Stimulated activated CD4-positive, alpha-beta T cell treated with anti-CD3 and anti-CD28 coated beads, Interleukin-2, amount 100 ng/mL, for 24 hours (primary cell): ENCODE measurements at places on chromosomes 4 and X.

GRCh38 chr4:137090951-137091350, 441.3 kb downstream of the PCDH18 start:
- DNase-seq: no peak

DNA sequence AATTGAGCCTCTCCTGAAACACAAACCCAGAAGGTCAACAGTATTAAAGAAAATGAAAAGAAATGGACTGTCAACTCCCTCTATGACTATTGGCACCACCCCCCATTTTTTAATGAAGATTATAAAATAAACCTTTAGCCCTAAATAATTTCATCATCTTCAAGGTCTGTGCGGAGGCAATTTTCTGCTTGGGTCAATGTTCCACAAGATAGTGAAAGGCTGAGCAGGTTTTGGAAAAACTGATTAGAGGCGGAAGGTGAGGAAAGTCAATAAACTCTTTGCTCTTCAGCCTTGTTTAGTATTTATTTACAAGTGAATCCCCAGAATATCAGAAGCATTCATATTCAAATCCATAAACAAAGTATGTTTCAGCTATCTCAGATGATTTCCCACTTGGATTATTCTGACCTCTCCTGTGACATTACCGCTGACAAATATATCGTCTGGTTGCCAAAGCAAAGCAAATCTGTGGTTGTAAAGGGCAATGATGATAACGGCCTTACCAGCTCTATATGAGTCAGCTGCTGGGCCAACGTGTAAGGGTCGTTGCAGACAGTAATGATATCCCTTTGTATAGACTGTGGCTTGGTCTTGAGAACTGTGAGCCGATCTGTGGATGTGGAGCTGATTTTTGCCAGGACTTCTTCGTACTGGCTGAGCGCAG, 24.0 kb downstream of the RASGEF1B start:
- no peak for DNase-seq

- DNase-seq: no peak
Observed at GRCh38 chr4:186500721-186501304, 54.6 kb downstream of the MTNR1A start.

- no peak for DNase-seq
Observed at GRCh38 chr4:76250962-76251361, 559 bp upstream of the FAM47E start.

GRCh38 chr4:137700072-137700471, 167.8 kb upstream of the PCDH18 start:
- no peak for DNase-seq

DNA sequence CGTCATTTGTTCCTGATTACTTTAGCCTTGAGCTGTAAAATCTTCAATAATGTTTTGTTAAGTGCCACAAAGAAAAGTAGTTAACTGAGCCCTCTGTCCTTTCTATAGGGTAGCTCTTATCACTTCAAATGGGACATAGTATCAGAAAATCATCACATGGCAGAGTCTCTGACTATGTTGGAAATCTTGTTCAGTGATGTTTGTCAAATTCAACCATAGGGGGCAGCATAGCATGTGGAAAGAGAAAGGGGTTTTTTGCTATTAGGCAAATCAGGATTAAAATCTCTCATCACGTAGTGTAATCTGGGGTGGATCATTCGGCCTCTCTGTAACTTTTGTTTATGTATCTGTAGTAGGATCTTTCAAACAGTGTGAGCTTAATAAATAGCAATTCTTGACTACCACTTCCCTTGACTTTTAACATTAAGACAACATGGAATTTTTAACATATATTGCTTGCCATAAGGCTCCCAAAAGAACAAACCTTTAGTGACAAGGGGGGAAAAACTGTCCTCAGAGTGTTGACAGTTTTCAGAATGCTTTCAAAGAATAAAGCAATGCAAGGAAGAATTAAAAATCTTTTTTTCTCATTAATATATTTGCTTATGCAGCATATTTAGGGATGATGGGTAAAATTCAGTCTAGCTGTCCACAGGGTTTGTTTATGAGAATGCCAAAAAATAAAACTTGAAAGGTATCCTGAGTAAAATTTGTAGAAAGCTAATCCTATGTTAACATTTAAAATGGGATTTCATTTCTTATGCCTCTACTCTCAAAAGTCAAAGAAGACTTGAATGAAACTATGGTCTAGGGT, 127.2 kb downstream of the FBXW7 start:
- no peak for DNase-seq

DNA sequence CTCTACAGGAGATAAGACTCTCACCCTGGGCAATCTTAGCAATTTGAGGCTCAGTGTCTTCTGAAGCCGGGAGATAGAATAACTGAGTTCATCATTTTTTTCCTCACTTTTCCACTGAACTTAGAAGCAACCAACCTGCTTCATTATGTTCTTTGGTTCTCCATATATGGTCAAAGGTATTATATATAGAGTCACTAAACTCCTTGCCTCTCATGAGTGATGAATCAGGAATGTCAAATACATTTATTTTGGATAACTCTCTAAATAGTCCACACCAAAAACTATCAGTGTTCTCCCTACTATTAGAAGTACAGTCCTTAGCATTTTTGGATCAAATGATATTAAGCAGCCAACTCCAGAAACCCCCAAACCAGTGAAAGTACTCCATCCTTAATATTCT, 421.5 kb upstream of the EPHA5 start:
- no peak for DNase-seq

DNA sequence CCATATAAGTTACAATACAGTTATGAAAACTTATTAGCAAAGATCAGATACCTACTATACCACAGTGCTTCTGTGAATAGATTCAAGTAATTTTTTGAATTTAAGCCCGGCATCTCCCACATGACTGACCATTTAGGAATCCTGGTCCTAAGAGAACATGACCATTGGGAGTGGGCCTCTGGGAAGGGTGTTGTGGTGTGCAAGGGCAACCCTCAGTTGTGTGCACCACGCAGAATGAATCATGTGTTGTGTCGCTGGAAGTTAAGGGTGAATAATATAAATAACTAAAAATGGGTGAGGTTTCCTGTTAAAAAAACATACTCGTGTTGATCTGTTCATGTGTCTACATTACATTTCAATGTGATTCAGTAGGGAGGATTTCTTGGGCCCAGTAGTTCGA, 15.5 kb downstream of the CPE start:
- no peak for DNase-seq

- DNase-seq: no peak
Observed at GRCh38 chr4:168852387-168852786, 157.7 kb downstream of the CBR4 start.

DNA sequence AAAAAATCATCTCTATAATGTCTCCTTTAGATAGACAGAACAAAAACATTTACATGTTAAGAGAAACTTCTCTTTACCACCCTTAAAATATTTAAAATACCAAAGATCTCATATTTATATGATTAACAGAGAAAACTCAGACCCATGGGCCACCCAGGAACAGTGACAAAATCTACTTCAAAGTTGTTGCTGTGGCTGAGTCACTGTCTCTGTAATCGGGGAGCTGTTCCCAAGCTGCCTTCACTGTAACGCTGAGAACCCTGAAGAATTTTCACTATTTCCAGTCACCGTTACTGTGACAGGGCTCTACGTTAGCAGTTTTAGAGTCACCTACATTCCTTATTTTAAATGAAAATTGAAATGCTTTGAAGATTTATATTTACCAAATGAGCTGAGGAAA, 9.0 kb upstream of the DAPP1 start:
- DNase-seq: no peak

GRCh38 chr4:148443512-148444295, 1.5 kb upstream of the NR3C2 start:
- DNase-seq: peak; percentile 40

- no peak for DNase-seq
Observed at GRCh38 chr4:20119141-20119540, 132.6 kb upstream of the SLIT2 start.

- DNase-seq: no peak
Observed at GRCh38 chr4:2290488-2290887, 28.6 kb upstream of the MXD4 start.

DNA sequence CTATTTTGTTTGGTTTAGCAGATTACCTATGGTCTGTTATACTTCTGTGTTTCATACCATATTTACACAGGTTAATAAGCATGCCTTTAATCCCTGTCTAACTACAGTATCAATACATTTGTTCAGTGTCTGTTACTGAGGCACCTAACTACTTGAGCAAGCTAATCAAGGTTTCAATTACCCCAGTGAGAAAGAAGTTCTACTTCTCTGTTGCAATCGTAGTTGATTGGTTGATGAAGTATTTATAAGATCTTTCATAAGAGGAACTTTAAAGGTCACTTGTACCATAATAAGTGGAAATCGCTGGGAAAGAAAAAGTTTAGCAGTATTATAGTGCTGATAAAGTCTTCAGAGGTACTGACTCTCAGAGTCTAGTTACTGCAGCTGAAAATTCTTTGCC, 490.6 kb downstream of the RPA4 start:
- DNase-seq: no peak

DNA sequence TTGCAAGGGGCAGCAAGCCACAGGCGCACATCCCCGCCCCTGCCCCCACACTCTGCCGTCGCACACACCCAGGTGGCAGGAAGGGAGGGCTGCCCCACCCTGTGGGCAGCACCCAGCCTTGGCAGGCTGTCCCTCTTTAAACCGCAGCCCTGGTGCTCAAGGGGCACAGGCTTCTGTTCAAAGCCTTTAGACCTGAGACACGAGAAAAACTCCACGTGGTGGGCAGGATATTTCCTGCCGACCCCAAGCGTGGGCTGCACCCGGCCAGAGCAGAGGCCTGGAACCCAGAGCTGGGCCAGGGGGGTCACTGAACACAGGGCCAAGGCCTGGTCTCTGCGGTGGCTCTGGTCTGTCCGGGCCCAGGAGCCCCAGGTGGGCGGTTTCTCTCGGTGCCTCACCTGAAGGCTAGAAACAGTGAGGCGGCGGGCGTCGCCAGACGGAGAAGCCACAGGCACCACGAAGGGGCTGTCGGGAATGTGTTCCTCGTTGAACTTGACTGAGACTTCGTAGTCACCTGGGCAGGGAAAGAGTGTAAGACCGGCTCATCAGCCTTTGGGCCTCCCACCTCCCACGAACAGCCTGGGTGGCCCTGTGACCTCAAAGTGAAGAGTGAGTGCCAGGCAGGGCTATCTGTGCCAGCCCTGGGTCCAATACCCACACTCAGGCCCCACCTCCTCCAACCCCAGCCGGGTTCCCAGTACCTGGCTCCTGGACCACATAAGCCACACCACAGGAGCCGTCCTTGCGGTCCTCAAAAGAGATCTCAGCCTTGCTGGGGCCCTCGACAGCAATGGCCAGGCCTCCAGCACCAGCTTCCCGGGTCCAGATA, 23.0 kb downstream of the FLNA start:
- DNase-seq: no peak

GRCh38 chr4:80538276-80538926, 202.9 kb downstream of the CFAP299 start:
- no peak for DNase-seq

DNA sequence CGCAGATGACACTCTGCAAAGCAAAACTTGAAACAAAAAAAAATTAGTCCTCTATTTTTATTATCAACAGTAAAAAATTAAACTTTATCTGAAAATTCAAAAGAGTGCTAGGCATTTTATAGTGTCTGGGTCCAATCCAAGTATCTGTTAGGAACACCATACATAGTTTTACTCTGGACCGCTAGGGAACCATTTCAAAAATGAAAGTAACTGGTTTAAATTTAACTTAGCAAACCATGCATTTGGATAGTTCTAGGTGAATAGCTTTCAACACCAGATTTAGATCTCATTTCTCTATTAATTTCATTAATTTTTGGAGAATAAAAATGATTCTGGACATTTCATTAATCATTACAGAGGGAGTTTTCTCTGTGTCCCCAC, 1.2 kb downstream of the KLKB1 start:
- DNase-seq: no peak

DNA sequence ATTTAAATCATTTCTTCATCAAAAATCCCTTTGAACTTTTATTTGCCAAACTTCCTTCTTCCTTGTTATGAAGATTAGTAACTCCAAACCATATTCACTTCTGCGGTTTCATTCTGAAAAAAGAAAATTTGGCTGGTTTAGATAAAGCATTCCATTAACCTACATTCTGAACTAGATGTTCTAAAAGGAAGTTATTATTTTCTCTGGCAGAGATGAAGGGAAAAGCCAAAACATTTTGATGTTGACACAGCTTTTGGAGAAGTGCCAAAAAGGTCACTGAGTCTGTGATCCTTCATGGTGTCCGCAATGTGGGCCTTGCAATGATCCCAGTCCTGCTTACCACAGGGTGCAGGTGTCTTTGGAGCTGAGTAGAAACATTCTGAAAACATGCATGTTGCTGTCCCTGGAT, 36.0 kb downstream of the CXCL8 start:
- DNase-seq: no peak

- no peak for DNase-seq
Observed at GRCh38 chr4:173526027-173526482, 4.0 kb downstream of the HAND2 start.

- no peak for DNase-seq
Observed at GRCh38 chr4:29278585-29278984, 1441.6 kb upstream of the PCDH7 start.

DNA sequence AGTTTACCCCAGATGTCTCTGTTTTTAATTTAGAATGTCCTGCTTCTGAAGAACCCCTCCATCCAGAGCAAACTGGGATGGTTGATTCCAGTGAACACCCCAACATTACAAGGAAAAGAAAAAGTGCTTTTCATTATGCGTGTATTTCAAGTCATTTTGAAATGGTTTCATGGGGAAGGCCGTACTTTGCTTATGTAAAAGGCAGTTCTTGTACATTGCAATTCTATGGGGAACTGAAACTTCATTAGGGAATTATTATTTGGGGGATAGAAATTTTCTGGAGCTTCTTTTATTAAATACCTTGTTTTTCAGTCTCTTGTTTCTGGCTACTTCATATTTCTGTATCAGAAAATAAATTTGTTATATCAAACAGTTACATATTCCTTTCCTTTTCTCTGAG, 96.9 kb upstream of the ZNF518B start:
- DNase-seq: no peak

GRCh38 chrX:148874636-148875246, 374.3 kb downstream of the AFF2 start:
- DNase-seq: no peak

GRCh38 chr4:125244848-125245450, 69.8 kb upstream of the FAT4 start:
- DNase-seq: no peak

DNA sequence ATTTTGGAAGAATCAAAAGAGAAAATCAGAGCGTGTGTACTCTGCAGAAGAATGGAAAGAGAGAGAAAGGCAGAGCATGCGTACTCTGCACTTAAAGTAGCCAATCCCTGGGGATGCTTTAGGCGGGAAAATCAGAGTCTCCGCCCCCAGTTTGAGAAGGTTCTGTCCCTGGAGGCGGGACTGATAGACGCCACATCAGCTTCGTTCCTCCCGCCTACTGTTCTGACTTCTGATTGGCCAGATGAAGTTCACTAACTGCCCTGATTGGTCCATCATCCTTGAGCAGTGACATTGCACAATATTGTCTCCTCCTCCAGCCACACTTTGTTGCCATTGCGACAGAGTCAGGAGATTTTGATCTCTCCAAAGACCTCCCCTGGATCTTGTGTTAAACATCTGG, 23.8 kb downstream of the SSX1 start:
- no peak for DNase-seq

- no peak for DNase-seq
Observed at GRCh38 chr4:169246957-169247396, 23.8 kb downstream of the SH3RF1 start.
